ENCODE measurements at places on chromosomes 6 and 20.

DNA sequence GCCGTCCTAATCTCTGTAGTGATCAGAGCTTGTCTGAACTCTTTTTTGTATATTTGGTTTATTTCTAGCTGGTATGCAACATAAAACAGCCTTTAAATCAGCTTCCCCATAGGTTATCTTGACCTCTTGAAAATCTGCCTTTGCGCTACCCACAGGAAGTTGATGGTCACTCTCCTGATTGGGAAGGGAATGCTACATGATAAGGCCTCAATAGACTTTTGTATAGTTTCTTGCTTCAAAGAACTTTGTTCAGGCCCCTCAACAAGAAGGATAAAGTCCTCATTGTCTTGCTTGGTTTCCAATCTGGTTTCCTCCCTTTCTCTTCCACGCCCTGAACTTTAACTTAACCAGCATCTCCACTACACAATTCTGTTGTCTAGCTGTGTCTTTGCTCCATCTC lies 95.4 kb upstream of the TENT5A start:
- no peak for DNase-seq

DNA sequence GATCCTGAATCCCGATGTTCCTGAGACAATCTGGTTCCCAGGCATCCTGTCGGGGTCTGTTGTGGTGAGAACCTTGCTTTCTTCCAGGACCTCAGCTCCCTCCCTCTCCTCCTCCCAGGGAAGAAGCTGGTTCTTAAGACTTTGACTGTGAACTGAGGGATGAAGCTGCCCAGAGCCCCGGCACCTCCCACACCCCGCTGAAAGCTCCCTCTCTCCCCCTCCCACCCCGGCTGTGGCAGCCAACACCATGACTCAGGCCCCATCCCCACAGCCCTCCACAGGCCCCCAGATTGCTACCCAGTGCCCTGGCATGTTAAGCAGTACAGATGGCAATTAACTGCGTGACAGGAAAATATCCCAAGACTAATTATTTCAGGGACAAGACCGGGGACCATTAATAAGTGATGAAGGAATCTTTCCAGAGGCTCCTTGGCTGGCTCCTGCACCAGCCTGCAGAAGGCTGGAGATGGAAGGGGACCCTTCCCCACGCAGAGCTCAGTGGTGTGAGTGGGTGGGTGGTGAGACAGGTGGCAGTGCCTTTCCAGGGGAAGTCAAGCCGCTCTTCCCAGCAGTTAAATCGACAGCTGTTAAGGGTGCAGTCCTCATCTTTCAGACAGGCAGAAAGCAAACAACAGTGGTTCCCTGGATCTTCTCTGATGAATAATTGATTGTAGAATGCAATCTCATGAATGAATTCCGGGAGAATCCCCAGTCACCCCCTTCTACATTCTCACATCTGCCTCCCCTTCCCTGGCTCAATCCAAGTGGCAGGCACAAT lies 237.9 kb downstream of the LRFN2 start:
- DNase-seq = no peak

- DNase-seq = no peak
Measured at GRCh38 chr6:22017766-22018165, 279.1 kb downstream of the PRL start.

GRCh38 chr6:94362061-94362864 lies 942.9 kb upstream of the EPHA7 start:
- DNase-seq = no peak

DNA sequence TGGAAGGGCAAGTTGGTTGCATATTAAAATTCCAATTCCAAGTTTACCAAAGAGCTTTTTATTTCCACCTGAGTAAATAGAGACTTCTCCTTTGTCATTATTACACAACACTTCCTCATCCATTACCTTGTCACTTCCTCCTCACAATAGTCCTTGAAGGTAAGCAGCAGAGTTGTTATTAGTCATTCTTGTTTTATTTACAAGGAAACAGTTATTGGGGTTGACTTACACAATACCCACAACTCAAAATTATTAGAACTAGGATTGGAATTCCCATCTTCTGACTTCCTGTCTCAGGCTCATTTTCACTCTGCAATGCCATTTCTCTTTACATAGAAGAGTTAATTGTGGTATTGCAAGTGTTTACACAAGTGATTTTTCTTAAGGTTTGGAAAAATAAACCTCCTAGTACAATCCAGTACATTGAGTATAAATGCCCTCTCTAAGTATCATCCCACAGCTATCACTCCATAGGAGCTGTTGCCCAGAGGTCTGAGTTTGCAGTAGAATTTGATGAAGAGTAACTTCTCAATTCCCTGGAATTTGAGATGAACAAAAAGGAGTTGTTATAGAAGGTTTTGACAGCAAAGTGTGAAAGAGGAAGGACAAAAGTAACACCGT lies 28.9 kb upstream of the MTRF1L start:
- no peak for DNase-seq

- no peak for DNase-seq
Measured at GRCh38 chr6:74925683-74926082, 280.2 kb downstream of the COL12A1 start.

DNA sequence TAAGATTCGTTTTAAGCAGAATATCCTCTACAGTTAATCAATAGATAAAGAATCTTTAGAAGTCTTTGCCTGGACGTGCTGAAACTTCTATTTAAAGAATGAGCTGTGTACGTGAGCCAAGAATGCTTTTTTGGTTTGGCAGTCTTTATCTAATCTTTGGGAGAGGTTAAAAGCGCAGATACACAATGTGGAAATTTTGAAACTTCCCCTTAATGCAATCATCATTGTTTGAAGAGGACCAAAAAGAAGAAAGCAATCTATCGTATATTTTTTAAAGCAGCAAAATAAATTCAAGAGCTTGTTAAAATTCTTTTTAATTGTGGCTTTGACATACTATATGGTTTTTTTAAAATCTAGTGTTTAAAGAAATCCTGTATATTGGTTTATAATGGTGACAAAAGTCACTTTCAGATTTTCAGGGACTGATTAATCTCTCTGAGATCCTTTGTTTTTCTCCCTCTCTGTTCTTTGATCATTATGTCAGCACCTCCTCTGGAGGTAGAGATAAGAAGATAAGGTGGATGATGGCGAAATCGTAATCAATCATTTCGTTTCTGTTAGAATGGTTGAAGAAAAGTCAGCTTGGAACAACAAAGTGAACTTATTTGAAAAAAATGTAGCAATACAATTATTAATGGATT lies 92.1 kb upstream of the FAM184A start:
- DNase-seq = no peak

DNA sequence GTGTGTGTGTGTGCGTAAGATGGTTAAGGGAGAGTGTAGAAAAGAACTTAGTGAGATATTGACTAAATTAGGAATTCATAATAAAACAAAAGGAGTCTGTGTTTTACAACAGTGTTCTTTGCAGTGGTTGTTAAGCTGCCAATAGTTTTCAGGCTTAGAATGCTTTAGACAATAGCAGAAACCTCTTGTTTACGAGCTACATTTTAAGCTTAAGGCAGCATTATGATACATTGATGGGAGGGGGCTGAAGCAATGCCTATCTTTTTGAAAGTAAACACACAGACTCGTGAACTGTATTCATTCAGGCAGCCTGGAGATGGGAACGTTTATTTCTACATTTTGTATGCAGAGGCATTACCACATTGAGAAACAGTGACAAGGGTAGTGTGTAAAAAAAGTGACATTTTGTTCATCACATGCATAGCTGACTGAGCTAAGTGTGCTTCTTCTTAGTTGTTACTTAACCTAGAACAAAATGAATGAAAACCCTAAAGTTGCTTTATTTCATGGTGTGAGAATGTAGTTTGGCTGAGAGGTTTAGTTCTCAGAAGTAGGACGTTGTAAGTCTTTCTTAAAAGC lies 21.2 kb downstream of the CLVS2 start:
- DNase-seq = no peak

- no peak for DNase-seq
Measured at GRCh38 chr6:146813554-146813953, 214.8 kb downstream of the ADGB start.

- DNase-seq = no peak
Measured at GRCh38 chr6:36754582-36755434, 57.2 kb downstream of the RAB44 start.

- no peak for DNase-seq
Measured at GRCh38 chr20:17576215-17576614, 6.3 kb downstream of the DSTN start.

GRCh38 chr6:11248974-11249761 lies 16.7 kb upstream of the NEDD9 start:
- DNase-seq = no peak

GRCh38 chr20:60160451-60161145 lies 202.4 kb downstream of the CDH26 start:
- DNase-seq = no peak

DNA sequence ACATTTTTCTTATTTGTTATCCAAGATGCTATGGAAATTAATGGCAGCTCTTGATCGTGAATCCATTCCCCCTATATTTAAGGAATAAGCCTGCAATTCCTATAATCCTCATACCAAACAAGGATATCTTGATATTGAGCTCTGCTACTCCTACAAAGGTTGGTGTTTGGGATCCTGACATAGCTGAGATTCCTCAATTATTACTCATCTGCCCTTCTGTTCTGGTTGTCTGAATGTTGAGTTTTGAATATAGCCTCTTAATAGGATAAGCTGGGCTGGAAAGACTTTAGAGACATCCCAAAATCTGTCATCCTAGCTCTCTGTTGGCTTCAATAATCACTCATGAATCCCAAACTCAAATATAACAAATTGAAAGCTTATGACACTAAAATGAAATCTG lies 49.9 kb downstream of the CLIC5 start:
- DNase-seq = no peak

DNA sequence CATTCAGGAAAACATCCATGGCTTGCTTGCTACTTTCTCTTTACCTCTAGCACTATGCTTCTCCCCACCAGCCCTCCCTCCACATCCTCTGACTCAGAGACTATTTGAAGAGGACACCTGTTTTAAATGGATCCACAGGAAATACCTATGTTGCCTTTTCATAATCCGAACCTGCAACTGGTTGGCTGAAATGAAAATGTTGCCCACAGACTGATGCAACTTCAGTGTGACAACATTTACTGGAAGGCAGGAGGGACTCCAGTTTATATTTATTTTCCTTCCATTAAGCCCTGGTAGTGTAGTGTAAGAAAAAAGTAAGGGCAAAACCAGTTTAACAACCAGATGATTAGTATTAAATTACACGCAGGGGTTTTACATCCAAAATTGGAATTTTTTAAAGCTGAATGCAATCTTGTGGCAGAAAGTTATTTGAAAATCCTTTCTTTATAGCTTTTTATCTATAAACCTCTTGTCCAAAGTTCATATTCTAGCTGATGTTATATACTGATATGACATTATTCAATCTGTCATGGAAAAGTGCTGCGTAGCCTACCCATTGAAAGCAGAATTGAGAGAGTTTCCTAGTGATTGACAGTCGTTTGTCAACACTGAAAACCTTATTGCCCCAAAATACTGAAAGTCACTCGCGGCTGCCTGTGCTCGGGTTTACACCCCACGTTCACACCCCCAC lies 881 bp upstream of the AIG1 start:
- peak; percentile 30 for DNase-seq

- DNase-seq = no peak
Measured at GRCh38 chr6:41921712-41921998, 356 bp downstream of the BYSL start.

DNA sequence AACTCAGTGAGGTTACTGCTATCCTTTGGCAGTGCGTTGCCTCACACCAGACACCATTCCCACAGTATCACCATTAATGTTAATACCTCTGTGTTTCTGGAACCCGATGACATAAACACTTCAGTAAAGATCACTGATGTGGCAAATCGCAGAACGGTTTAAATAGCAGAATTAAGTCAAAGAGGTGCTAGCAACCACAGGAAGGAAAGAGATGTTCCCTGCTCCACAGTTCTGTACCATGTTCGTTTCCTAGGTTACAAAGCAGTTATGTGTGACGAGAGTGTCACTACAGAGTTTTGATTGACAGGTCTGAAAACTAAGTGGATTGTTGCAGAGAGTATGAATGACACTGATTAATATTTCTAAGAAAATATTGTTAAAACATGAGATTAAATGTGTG lies 272.3 kb downstream of the KHDRBS2 start:
- DNase-seq = no peak

DNA sequence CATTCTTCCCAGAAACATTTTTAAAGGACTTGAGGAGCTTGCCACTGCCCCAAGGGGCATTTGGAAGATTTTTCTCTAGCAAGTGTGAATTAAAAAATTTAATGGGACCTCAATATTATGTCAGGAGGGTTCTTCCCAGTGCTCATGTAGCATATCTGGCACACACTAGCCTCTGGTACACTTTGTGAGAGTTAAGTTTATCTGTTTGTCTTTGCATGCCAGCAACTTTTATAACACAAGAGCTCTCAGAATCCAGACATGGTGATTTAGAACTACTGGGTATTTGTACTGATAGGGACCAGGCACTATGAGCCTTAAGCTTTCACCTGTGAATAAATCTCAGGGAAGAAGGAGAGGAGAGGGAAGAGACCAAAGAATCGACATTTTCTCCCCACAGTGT lies 12.9 kb downstream of the SPINT3 start:
- no peak for DNase-seq

GRCh38 chr6:127342946-127343808 lies at the start of gene ECHDC1:
Gene ECHDC1, minus strand, starts transcription at chr6:127343609. Its CDS starts 12,581 bp downstream, at chr6:127331028.
- DNase-seq = peak; percentile 76

DNA sequence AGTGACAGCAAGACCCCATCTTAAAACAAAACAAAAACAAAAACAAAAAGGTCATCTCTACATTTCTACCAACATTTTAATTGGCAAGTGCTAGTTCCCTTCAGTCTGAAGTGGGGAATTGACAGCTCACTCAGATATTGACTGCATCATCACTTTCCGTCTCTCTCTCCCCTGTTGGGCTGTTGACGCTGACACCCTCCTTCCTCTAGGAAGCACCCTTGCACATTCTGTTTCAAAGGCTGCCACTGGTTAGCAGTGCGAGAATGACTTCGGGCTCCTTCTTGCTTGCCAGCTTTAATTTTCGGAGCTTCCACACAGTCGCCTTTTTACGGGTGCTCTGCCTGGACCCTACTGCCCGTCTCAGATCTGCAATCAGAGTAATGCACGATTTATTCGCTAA lies 96.6 kb upstream of the INSM1 start:
- DNase-seq = no peak

- no peak for DNase-seq
Measured at GRCh38 chr6:138410048-138410735, 6.2 kb downstream of the HEBP2 start.

Data from stimulated activated CD4-positive, alpha-beta T cell treated with anti-CD3 and anti-CD28 coated beads, Interleukin-4, amount 100 ng/mL, for 24 hours (primary cell).